ENCODE measurements at places on chromosomes 3 and 15. TPM values are rescaled to one million over a fixed set of nuclear protein-coding genes. Genes with fewer than 3 reads are reported as not detected.

Gene TPRG1
- total RNA-seq, result 1.1 TPM

Gene FGF12
- total RNA-seq, result 1.8 TPM

Gene GHSR
- total RNA-seq, result not detected

Gene TIMP4
- 2.9 TPM for total RNA-seq

Gene OR5K2
- total RNA-seq, result not detected

Gene MST1
- 15.1 TPM for total RNA-seq
